ENCODE measurements at places on chromosomes 6 and 20.

GRCh38 chr20:12395760-12396159 is 478.1 kb downstream of the BTBD3 start:
- no peak for DNase-seq

- DNase-seq = no peak
Observed at GRCh38 chr6:115120391-115120790, 777.6 kb upstream of the HS3ST5 start.

DNA sequence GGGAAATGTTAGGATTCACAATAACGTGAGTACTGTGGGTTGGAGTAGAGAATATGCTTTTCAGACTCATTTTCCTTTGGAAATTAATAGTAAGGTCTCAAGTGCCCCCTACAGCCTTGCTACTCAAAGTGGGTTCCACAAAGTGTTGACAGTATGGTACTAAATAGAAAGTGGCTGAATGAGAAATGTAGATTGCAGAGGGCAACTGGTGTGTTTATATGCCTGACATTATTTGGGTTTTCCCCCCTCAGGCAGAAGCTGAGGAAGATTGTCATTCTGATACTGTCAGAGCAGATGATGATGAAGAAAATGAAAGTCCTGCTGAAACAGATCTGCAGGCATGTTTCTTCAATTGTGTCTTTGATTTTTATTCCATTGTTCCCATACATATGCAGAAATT is 5.6 kb downstream of the FBXO9 start:
- DNase-seq = no peak

DNA sequence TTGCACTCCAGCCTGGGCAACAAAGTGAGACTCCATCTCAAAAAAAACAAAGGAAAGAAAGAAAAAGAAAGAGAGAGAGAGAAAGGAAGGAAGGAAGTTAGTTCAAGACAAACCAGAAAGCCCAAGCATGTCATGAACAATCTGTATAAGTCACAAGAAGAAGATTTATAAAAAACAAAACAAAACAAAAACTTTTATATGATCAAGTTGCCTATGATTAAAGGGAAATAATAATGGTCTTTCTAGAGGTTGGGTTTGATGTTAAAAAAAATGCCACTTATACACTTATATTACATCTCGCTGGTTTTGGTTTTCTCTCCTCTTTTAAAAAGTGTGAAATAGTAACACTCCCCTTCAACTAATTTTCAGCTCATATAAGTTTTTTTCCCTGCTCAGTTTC is 146.2 kb upstream of the CARMIL1 start:
- no peak for DNase-seq

DNA sequence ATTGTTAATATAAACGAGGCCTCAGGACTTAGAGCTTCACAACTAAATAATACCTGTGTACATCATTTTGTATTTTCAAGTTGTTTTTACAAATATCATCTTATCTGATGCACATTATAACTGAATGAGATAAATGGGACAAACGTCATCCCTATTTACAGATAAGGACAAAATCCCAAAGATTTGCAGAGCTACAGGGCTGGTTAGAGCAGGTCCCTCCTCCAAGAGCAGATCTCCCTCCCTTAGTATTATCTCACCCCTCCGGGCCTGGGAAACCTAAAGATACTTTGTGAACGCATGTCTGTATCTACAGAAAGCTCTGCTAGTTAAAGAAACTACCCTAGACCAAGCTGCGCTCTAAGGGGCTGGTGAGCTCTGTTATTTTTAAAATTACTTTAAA is 130.4 kb upstream of the PROKR2 start:
- no peak for DNase-seq

- DNase-seq = no peak
Observed at GRCh38 chr6:43283514-43283901, 14.6 kb upstream of the SLC22A7 start.

DNA sequence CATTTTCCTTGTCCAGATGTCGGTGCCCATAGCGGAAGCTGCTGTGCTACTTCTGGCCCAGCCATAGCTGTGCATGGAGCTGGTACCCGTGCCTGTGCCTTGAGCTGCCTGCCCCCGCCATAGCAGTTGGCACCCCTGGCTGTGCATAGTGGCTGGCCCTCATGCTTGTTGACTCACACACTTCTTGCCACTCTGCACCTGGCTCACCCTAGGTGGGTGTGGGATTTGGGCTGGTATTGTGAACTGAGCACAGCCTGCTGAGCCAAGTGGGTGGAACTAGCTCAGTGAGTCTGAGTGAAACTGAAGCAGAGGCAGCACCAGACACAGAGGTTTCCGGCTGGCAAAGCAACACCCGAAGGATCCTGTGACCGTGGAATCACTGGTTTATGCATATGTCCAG is 689.5 kb upstream of the EYS start:
- DNase-seq = no peak

DNA sequence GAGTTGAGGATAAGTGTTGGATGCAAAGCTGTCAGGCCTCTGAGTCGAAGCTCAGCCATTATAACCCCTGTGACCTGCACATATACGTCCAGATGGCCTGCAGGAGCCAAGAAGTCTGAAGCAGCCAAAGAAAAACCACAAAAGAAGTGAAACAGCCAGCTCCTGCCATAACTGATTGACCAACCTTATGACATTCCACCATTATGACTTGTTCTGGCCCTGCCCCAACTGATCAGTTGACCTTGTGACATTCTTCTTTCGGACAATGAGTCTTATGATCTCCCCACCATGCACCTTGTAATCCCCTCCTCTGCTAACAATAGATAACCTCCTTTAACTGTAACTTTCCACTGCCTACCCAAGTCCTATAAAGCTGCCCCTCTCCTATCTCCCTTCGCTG is 133.7 kb upstream of the AGPAT4 start:
- DNase-seq = no peak

- no peak for DNase-seq
Observed at GRCh38 chr20:50708845-50709635, 17.7 kb upstream of the RIPOR3 start.

- DNase-seq = peak; percentile 87
Observed at GRCh38 chr20:21622097-21622857, 83.2 kb upstream of the PAX1 start.

Measured in prostate gland (tissue), 2 donors.